ENCODE measurements at places on chromosomes 7 and 10.

GRCh38 chr10:1128115-1128514 lies 71.9 kb downstream of the WDR37 start:
- no peak for DNase-seq

GRCh38 chr10:110107887-110108286 lies 99.5 kb upstream of the MXI1 start:
- DNase-seq = no peak

GRCh38 chr7:117319181-117319580 lies 3.7 kb downstream of the WNT2 start:
- no peak for DNase-seq

DNA sequence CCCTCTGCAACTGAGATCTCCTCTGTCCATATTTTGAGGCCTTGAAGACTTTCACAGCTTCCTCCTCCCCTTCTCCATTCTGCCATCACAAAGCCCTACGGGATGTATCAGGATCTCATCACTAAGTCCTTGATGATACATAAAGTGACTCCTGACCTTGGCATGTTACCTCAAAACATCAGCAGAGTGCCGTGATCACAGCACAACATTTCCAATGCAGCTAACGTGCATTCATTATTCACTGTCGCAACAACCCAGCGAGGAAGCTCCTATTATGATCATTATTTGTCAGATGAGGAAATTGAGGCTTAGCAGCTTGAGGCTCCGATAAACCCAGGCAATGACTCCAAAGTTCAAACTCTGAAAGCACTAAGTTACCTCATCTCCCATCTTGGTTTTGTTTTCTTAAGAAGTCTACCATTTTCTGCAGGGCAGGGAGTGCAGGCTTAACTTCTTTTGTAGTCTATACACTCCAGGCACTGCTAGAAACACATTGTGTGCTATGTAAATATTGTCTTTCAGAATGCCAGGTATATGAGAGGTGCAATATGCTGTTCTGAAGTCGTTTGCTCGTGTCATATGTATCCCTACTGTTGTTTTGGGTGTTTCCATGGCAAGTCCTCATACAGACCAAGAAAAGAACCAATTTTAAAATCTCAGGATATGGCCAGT lies 80.6 kb upstream of the C1QL3 start:
- no peak for DNase-seq

DNA sequence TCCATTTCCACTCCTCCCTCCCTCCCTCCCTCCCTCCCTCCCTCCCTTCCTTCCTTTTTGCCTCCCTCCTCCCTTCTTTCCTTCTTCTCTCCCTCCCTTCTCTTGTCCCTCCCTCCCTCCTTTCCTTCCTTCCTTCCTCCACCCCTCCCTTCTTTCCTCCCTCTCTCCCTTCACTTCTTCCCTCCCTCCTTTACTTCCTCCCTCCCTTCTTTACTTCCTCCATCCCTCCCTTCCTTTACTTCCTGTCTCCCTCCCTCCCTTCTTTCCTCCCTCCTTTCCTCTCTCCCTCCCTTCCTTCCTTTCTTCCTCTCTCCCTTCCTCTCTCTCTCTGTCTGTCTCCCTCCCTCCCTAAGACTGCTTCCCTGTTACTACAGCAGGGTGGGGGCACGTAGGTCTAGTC lies 598.6 kb upstream of the FOXK1 start:
- DNase-seq = no peak

- DNase-seq = no peak
These were observed 350.7 kb downstream of the IPMK start for GRCh38 chr10:57917019-57917418.

DNA sequence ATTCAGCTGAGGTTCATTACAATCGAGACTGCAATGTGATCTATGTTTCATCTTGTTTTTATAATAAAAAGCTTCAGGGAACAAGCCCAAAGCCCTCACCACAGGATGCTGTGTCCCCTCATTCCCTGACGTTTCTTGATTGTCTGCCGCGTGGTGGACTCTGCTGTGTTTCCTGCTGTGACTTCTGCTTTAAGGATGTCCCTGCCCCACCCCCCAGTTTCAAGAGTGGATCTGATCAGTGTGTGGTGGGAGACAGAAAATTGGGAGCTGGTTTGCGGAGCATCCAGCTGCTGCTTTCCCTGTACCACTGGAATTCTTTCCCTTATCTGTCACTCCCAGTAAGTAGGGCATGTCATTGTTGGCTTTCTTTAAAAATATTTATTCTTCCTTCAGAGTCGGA lies 86.2 kb downstream of the CREM start:
- DNase-seq = no peak

- DNase-seq = no peak
These were observed 57.5 kb upstream of the PTPN12 start for GRCh38 chr7:77479536-77480088.

GRCh38 chr7:43686991-43687390 lies 42.3 kb downstream of the COA1 start:
- DNase-seq = no peak

- no peak for DNase-seq
These were observed 6.0 kb upstream of the MNX1 start for GRCh38 chr7:157016352-157017041.

DNA sequence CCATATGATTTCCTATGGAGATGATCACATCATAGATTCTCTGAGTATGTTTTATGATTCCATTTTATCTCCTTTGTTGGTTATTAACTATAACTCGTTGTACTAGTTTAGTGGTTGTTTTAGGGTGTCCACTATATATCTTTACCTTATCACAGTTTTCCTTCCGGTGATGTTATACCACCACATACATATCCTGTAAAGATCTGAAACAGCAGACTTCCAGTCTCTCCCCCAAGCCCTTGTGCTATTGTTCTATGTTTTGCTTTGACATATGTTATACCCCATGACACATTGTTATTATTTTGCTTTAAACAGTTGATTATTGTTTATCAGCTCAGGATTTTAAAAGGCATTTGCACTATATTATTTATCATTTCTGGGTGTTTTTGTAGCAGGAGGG lies 7.3 kb downstream of the IL15RA start:
- no peak for DNase-seq

- no peak for DNase-seq
These were observed 557 bp downstream of the TMEM120A start for GRCh38 chr7:75993689-75994387.

GRCh38 chr7:151759591-151760042 lies 117.3 kb downstream of the PRKAG2 start:
- DNase-seq = peak; percentile 54

DNA sequence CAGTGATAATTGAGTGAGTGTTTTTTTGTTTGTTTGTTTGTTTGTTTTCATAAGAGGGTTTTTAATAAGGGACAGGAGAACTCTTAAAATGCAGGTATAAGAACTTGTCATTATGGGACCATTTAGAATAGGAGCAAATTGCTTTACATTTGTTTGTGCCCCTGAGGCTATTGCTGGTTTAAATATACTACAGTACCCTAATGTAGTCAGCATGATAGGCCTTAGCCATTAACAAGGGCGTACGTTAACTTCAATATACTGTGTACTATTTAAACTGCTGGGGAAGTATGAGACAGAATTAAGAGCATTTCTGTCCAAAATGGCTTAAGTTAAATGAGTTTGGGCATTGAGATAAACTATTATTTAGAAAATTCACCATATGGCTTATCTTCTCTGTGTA lies 26.2 kb downstream of the PRKAR2B start:
- DNase-seq = no peak

- DNase-seq = no peak
These were observed 107.5 kb downstream of the TWIST1 start for GRCh38 chr7:19009936-19010280.

GRCh38 chr7:2659556-2660358 lies 28.0 kb downstream of the TTYH3 start:
- no peak for DNase-seq

GRCh38 chr10:92891885-92892690 lies 43.8 kb downstream of the EXOC6 start:
- no peak for DNase-seq

DNA sequence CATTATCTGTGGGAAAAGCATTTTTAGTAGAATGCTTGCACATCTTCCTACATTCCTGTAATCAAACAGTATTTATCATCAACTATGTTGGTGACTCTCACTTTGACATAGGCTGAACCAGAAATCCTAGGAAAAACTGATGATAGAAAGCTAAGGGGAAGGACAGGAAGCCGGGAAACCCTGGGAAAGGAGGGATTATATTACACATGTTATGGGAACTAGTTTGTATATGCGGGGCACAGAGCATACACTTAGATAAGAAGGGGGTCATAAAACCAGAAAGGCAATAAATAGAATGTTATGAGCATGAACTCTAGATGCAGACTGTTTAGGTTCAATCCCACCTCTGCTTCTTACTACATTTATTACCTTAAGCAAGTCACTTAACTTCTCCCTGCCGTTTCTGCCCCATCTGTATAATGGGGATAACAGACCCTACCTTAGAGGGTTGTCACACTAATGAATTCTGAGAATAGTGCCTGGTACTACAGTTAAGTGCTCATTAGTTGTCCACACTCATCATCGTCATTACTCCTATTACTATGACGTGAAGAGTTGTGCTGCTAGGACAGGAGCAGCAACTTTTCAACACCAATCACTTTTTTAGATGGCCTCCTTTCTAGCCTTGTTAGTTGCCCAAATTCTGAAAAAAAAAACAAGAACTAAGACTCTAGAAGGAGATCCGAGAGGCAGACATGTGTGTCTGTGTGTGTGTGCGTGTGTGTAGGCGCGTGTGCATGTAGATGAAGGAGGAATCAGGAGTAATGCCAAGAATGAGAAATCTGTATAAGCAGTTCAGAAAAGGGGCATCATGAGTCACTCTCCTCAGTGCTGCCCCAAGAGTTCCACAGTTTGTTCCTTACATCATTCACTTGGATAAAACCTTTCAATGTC lies 52.2 kb downstream of the KMT2C start:
- no peak for DNase-seq

GRCh38 chr10:74439213-74439612 lies 288.2 kb downstream of the ADK start:
- no peak for DNase-seq

DNA sequence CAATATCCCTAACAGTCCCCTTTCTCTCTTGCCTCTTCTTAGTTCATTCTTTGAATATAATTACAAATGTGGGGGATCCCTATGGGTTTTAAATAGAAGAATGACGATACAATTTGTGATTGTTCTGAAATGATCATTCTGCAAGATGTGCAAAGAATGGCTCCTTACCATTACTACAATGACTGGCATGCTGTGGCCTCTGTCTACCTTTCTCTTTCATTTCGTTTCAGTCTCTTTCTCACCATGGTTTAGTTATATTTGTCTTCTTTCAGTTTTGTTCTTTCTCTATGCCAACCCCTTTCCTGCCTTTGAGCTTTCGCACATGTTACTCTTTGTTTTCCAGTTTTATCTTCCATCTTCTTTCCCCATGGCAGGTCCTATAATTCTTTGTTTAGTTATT lies 176.5 kb downstream of the SUGCT start:
- DNase-seq = no peak

DNA sequence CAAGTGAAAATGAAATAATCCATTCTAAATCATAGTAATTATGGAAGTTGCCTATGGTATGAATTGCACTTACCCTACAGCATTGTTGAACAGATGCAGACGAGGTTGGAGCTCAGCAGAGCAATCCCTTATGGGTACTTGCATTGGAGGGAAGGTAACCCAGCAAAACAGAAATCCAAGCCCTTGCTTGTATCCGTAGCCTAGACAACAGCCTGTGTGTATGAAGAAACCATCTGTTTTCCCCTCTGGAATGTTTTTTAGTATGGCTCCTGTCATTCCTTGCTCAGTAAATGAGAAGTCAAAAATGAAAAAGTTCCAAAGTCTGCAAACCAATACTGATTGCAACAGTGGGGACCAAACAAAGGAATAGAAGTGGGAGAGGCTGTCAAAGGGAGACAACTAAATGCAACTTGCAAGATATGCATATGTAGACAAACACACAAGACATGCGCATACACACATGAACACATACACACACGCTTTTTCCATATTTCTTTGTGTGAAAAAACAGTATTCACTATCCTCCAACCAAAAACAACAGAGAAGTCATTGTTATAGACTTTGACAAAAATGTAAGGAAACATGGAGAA lies 260.8 kb downstream of the DYNC1I1 start:
- no peak for DNase-seq

DNA sequence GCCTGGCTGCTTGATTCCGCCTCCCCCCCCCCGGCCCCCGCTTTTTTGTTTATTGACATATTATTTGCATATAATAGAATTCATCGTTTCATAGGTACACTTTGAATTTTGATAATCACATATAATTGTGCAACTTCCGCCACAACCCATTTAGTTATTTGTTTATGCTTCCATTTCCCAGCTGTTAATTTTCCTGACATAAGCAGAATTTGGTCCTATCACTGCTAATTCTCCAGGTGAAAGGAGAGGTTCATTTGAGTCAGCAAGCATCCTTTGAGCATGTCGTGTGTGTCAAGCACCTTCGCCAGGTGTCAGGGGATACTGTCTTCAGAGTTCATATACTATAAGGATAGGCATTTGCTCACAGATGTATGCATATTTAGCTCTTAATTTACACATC lies 102.2 kb downstream of the CELF2 start:
- no peak for DNase-seq

GRCh38 chr10:124418726-124419501 lies at the start of gene OAT:
Gene OAT, minus strand, starts transcription at chr10:124418923. Its CDS starts 6,752 bp downstream, at chr10:124412171.
- peak; percentile 92 for DNase-seq

DNA sequence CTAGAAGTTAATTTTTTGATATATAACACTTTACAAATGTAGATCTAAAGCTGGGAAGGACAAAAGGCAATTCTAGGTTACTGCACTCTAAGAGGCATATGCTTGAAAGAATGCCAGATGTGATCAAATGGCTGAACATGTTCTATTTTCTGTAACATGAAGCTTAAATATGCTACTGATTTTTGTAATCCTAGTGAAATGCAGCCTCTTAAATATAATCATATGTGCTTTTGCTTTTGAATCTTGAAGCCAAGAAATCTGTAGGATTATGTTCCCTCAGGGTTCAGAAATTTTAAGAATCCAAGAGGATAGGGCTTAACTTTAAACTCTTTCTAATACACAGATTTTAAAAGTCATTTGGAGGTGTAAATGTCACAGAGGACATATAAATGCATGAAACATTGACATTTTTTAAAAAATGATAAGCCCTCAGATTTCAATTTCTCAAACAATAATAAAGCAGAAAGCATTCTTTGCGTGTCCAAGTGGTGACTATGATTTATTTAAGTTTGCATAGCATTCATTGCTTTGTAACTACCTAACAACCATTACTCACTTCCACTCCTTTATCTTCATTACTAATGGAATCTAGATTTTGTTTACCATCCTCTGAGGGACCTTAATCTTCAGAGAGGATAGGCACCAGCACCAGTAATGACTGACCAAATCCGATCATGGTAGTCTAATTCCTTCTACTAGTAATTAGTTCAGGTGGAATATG lies 170.4 kb downstream of the MAGI2 start:
- no peak for DNase-seq

- no peak for DNase-seq
These were observed 66.7 kb downstream of the PFKFB3 start for GRCh38 chr10:6269432-6269831.
